Substantia nigra (tissue), 51 donors: ENCODE measurements at places on chromosomes 3 and 15.

DNA sequence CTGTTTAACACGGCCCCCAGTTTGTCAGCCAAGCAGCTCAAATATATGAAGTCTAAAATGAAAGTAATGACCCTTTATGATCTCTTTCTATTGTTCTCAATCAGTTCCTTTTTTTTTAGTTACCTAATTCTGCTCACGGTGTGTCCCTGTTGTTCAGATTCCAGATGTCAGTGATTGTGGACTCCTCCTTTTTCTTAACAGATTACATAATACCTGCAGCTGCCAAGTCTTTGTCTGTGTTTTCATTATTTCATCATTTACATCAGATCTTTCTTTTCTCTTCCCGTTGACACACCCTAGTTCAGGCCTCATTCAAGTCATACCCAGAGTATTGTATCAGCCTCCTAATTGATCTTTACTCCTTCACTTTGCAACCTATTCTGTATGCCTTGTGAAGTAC lies 56.1 kb upstream of the SKIL start:
- DNase-seq: no peak

DNA sequence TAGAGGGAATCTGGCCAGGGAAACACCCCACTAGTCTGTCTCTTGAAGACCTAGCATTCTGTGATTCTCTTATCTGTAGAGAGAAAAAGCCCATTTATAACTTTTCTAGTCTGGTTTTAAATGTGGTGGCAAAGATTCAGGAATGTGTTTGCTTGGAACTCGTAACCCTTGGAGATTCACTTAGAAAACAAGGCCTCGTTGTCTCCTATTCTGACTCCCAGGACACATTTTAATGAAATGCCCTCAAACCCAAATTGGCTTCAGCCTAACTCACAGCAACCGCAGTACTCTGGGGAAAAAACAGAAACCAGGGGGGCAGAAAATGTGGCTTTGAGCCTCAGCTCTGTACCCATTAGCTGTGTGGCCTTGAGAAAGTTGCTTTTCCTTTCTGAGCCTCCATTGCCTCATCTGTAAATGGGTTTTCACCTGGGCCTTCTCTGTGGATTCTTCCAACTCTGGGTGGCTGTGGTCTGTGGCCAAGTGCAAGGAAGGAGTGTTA lies 36.5 kb downstream of the RPLP1 start:
- DNase-seq: no peak

GRCh38 chr3:197953881-197954280 lies 3.9 kb downstream of the RPL35A start:
- no peak for DNase-seq

DNA sequence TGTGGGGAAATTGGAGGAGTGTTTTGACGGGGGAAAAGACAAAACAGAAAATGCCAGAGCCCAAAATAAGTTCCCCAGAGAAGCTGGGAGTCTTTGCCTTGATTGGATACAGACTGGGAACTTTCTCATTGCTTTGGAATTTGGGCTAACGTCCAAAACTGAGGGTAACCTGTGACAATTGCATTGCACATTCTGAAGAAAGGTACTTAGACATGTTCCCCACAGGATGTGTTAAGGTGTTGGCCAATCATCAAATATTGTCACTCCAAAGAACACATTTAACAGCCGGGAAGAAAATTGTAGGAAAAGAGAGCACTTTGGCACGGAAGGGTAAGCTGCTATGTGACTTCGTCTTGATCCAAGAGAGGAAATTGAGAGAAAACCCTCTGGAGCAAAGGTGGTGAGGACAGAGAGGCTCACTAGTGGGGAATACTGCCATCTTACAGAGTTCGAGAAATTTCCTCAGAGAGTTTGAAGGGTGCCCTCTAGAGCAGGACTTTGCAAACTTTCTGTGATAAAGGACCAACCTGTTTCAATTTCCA lies 619.5 kb upstream of the TBL1XR1 start:
- DNase-seq: no peak

DNA sequence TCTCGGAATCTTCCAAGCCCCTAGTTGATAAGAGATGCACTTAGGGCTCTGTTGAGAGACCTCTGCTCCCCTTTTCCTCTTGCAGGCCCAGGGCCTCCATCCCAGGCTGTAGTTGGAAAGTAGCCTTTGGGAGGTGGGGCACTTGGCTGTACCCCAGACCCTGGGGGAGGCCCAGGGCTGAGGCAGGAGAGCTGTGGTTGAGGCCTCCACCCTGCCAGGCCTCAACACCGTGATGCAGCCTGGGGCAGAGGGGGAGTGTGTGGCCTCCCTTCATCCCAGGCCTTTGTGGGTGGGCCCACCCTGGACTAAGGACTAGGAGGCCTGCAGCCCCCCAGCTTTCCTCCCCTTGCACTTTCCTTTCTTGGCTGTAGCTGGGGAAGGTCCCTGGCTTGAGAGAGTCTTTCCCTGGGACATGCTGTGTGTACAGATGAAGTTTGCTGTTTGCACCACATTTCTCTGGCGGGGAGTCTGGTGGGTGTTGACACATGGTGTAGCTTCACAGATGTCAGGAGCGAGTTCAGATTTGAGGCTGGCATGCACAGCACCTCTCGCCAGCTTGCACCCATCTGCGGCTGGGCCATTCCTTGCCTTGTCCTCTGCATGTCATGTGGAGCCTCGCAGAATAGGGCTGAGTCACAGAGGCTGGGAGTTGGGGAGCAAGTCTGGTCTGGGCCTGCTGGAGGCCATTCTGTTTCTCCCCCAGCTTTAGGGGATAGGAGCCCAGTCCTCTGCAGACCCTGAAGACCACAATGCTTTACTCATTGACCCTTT lies 13.7 kb downstream of the PLEKHO2 start:
- DNase-seq: no peak

GRCh38 chr3:104396974-104397669 lies 969.6 kb upstream of the ALCAM start:
- DNase-seq: no peak

DNA sequence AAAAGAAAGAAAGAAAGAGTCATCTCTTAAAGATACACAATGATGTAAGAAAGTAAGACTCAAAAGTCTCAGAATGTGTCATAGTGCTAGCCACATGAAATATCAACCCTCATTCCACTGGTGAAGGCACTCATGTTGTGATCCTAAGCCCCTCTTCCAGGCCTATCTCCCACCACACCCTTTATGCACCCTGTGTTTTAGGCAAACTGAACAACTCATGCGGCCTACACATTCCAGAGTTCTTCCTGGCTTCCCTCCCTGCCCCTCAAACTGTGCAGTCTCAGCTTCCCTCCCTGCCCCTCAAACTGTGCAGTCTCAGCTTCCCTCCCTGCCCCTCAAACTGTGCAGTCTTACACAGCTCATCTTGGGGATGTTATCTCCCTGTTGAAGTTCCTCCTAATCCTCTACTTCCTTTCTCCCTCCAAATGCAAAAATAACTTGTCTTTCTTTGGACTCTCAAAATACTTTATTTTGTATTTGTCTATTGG lies 69.0 kb upstream of the FNDC3B start:
- DNase-seq: no peak

GRCh38 chr3:82568776-82569338 lies 807.4 kb upstream of the GBE1 start:
- no peak for DNase-seq

GRCh38 chr3:133295199-133295901 lies 104.5 kb upstream of the BFSP2 start:
- no peak for DNase-seq
